ENCODE measurements at places on chromosomes 2 and 18. TPM values are rescaled to one million over a fixed set of nuclear protein-coding genes. Genes with fewer than 3 reads are reported as not detected.

The PLA2R1 gene
- not detected for total RNA-seq

The ARHGAP25 gene
- total RNA-seq, result 5.4 TPM

DNA sequence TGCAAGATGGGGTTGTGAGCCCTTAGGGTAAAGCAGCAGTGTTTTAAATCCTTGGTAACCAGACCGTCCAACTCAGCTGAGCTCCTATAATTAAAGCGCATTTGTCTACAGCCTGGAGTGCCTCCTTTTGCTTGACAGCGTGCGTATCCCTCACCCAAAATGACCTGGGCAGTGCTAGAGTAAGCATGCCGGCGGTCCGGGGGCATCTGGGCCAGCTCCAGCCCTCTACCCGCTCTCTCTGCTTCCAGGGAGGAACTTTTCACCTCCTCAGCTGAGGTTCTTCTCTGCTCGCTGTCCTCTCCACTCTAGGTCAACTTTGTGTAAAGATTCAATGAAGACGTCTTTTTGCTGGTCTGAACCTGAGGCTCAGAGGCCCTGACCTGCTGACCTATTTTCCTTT is 102.4 kb upstream of the TPO start:
- H3K27ac ChIP-seq, result no peak overlapping the region
- no peak for DNase-seq
- no peaks in the 10 kb centered on the region for H3K36me3 ChIP-seq
- H3K27me3 ChIP-seq, result no peaks in the 10 kb centered on the region

GRCh38 chr2:41907771-41908207 is 140.0 kb upstream of the PKDCC start:
- H3K36me3 ChIP-seq, result no peaks in the 10 kb centered on the region

The INPP5D gene
- total RNA-seq, result 3.0 TPM

The FOXI3 gene
- total RNA-seq, result 0.11 TPM

The C1QL2 gene
- 0.98 TPM for total RNA-seq

GRCh38 chr2:65997961-65998360 is 437.0 kb upstream of the MEIS1 start:
- peaks cover 17% of the 10 kb centered on the region for H3K4me1 ChIP-seq
- no peak for DNase-seq
- H3K4me3 ChIP-seq, result no peak overlapping the region

The SEH1L gene
- total RNA-seq, result 104 TPM

The BMP10 gene
- not detected for total RNA-seq

DNA sequence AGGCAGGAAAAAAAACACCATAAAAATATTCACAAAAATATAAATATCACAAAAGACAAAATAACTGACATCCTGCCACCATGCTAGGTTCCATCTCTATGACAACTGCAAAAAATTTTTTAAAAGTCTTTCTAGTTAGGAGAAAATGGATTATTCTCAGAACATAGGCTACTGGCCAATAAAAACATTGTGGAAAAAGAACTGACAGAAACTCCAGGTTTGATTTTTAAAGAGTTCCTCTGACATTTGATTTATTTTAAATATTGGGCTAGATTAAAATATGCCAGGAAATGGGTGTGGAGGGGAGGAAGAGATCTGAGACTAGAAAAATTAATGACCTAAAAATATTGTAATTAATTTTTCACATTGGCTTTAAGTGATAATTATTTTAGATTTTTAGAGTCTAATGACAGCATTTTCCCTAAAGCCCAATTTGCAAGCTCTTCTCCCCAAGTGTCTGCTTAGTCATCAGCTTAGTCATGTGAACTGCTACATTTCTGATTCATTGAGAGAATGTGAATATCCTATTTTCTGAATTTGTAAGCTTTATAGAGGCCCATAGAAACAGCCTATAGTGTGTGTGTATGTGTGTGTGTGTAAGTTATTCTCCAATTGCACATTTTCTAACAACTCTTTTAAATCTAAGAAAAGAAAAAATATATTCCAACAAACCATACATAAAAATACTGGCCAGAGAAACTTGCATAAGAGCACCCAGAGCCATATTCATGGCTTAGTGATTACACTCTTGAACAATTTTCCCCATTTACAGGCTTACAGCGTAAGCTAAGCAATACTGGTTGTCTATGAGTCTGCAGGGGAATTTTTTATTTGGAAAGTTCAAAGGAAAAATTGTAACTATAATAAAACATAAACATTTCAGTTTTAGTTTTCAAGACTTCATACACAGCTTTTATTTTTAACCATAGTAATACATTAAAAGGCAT is 48.4 kb downstream of the TMEFF2 start:
- peak; percentile 65 for DNase-seq
- H3K27me3 ChIP-seq, result no peaks in the 10 kb centered on the region
- H3K36me3 ChIP-seq, result no peaks in the 10 kb centered on the region
- H3K27ac ChIP-seq, result peak overlapping the region; percentile 25
- H3K4me3 ChIP-seq, result no peak overlapping the region
- peaks cover 37% of the 10 kb centered on the region for H3K4me1 ChIP-seq

The SIX2 gene
- not detected for total RNA-seq

The XIRP2 gene
- 0.17 TPM for total RNA-seq
